NCI-H1417 treated with DMSO at 0.1 percent for 48 hours (cell line): ENCODE measurements at places on chromosomes 5 and 9.

- DNase-seq, result no peak
Measured at GRCh38 chr9:112145886-112146285, 29.2 kb downstream of the SUSD1 start.

DNA sequence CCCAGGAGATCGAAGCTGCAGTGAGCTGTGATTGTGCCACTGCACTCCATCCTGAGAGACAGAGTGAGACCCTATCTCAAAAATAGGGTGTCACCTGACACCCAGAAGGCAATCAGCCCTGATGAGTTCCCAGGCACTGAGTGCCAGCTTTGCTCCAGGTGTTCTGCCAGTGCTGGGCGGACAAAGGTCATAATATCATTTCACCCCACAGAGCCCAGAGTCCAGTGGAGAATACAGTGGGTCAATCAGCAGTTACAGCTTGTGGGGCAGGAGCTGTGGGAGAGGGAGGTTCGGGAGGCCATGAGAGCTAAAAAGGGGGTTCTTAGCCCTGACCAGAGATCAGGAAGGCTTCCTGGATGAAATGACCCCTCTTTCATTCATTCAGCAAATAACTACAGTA lies 24.4 kb upstream of the SH3RF2 start:
- DNase-seq, result no peak

- DNase-seq, result no peak
Measured at GRCh38 chr5:32202394-32202793, 28.3 kb upstream of the GOLPH3 start.

DNA sequence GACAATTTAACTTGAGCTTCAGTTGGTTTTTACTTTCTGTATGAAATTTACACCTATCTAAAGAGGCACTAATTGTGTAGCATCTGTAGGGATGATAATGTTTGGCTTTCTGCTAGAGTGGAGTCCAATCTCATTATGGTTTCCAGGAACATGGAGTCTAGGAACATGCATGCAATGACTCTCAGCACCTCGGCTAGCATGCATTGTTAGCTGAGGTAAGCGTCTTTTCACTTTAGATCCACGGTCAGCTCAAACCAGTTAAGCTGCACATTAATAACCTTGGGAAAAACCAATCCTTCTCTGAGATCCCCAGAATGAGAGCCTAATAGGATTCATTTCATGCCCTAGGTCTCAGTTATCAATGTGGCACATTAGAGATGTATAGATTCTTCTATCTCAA lies 7.8 kb upstream of the GDA start:
- DNase-seq, result no peak

DNA sequence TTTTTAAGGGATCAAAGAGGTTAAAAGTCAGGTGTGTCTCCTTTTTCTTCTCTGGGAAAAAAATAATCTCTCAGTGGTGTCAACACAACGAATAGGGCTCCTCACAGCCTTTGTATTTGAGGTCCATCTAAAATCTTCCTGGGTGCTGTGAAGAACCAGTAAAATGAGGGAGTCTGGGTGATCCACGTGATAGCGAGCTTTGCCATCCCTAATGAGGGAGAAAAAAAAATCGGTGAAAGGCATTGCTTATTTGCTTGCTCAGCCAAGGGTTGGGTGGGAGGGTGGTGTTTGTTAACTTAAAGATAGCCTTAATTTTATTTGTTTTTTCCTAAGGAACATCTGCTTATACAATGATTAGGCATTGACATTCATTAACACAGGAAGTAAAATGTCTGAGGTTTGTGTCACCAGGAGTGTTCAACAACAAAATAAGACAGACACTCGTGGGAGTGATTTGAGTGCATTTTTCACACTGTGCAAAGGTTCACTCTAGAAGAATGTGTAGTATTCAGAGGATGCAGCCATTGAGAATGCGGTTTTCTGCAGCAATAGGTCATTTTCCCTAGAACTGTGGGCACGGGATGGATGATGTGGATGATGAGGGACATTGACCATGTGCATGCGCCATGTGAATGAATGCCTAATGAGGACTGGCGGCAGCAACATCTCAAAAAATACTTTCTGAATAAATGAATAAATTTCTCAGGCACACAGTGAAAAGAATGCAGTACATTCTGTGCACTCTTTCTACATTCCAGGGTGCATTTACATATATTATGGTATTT lies 369.5 kb downstream of the NTRK2 start:
- no peak for DNase-seq

- DNase-seq, result no peak
Measured at GRCh38 chr5:139251695-139252288, 41.7 kb upstream of the MATR3 start.

DNA sequence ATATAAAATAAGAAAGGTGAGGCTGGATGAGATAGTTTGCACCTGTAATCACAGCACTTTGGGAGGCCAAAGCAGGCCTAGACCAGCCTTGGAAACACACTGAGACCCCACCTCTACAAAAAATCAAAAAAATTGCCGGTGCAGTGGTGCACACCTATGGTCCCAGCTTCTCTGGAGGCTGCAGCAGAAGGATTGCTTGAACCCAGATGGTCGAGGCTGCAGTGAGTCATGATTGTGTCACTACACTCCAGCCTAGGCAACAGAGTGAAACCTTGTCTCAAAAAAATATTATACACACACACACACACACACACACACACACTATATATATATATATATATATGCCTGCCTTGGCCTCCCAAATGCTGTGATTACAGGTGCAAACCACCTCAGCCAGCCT lies 1.3 kb downstream of the SLC35D2 start:
- DNase-seq, result no peak

DNA sequence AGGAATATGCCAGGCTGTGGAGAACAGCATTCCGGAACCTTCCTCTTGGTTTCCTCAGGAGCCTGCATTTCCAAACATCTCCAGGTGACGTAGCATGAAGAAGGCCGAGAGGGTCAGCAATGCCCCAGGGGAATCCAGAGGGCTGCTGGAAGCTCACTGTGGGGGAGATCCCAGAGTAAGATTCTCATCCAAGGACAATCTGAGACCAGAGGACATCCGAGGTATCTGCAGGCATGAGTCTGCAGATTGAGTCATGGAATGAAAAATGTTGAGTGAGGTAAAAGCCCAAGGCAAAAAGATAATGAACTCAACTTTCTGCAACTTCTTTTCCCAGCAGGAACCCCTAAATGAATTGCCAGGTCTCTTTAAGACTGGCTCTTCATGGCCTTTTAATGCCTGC lies 73.5 kb downstream of the KIF4B start:
- DNase-seq, result no peak

GRCh38 chr9:99259231-99259918 lies 37.3 kb downstream of the SEC61B start:
- DNase-seq, result no peak
